A549 treated with DMSO at 1 μM for 4 hours (cell line): ENCODE measurements at places on chromosomes 2 and 18. TPM values are rescaled to one million over a fixed set of nuclear protein-coding genes. Genes with fewer than 3 reads are reported as not detected.

COBLL1 gene
- 3.1 to 5.1 TPM (median 4.1 TPM) in 5 replicates for total RNA-seq

KCNE4 gene
- 0.87 to 1.6 TPM (median 1.2 TPM) in 5 replicates for total RNA-seq

HOXD1 gene
- total RNA-seq = 0.12 to 0.28 TPM (median 0.26 TPM) in 5 replicates

SLC23A3 gene
- 0.57 to 1.4 TPM (median 0.70 TPM) in 5 replicates for total RNA-seq

ARHGAP15 gene
- not detected in 5 replicates for total RNA-seq

LYPD6 gene
- total RNA-seq = 0.06 to 0.12 TPM (median 0.07 TPM) in 5 replicates

TWIST2 gene
- total RNA-seq = 10.1 to 20.6 TPM (median 18.8 TPM) in 5 replicates

ITPRIPL1 gene
- not detected in 5 replicates for total RNA-seq

G6PC2 gene
- not detected in 5 replicates for total RNA-seq

VIL1 gene
- total RNA-seq = 0.16 to 0.33 TPM (median 0.18 TPM) in 5 replicates

SLC38A11 gene
- total RNA-seq = not detected in 5 replicates

TMEM17 gene
- total RNA-seq = 5.3 to 6.8 TPM (median 5.7 TPM) in 5 replicates

SLC5A7 gene
- not detected in 5 replicates for total RNA-seq

FABP1 gene
- not detected in 5 replicates for total RNA-seq

CPSF3 gene
- 49.7 to 58.1 TPM (median 57.0 TPM) in 5 replicates for total RNA-seq

COMMD1 gene
- total RNA-seq = 41.9 to 47.8 TPM (median 45.0 TPM) in 5 replicates

FARP2 gene
- 26.2 to 37.1 TPM (median 30.4 TPM) in 5 replicates for total RNA-seq

NBEAL1 gene
- total RNA-seq = 3.1 to 6.6 TPM (median 4.0 TPM) in 5 replicates

GLI2 gene
- total RNA-seq = 21.5 to 30.4 TPM (median 26.2 TPM) in 5 replicates

ANKRD30BL gene
- total RNA-seq = not detected in 5 replicates

SMAD2 gene
- total RNA-seq = 60.5 to 79.9 TPM (median 74.5 TPM) in 5 replicates

MYO7B gene
- total RNA-seq = 0.11 to 0.17 TPM (median 0.14 TPM) in 5 replicates

STK17B gene
- 4.5 to 6.6 TPM (median 5.5 TPM) in 5 replicates for total RNA-seq

RUFY4 gene
- not detected in 5 replicates for total RNA-seq

SH2D6 gene
- 0.60 to 1.2 TPM (median 0.83 TPM) in 5 replicates for total RNA-seq

FAM161A gene
- total RNA-seq = 6.2 to 8.7 TPM (median 7.7 TPM) in 5 replicates

ST6GAL2 gene
- 16.7 to 28.3 TPM (median 24.1 TPM) in 5 replicates for total RNA-seq

NMUR1 gene
- 0.04 TPM in 1 of 5 replicates, not detected in the others for total RNA-seq

MOGAT1 gene
- not detected in 5 replicates for total RNA-seq

CMPK2 gene
- 0.87 to 1.6 TPM (median 1.1 TPM) in 5 replicates for total RNA-seq

TRIP12 gene
- total RNA-seq = 81.6 to 103 TPM (median 101 TPM) in 5 replicates

FIGN gene
- 1.6 to 3.3 TPM (median 2.2 TPM) in 5 replicates for total RNA-seq

NPPC gene
- 0.35 to 0.50 TPM (median 0.37 TPM) in 3 of 5 replicates, not detected in the others for total RNA-seq

ERMN gene
- total RNA-seq = not detected in 5 replicates

TCF23 gene
- total RNA-seq = not detected in 5 replicates

ERLEC1 gene
- 53.1 to 68.1 TPM (median 60.2 TPM) in 5 replicates for total RNA-seq

PFN4 gene
- total RNA-seq = 1.1 to 1.5 TPM (median 1.2 TPM) in 5 replicates

LPIN2 gene
- 13.5 to 16.7 TPM (median 15.6 TPM) in 5 replicates for total RNA-seq

GAL3ST2 gene
- 0.23 to 0.40 TPM (median 0.34 TPM) in 4 of 5 replicates, not detected in the other for total RNA-seq

POMC gene
- total RNA-seq = not detected in 5 replicates

CYP27C1 gene
- total RNA-seq = 4.0 to 5.7 TPM (median 5.3 TPM) in 5 replicates

OSBPL6 gene
- total RNA-seq = 7.3 to 9.1 TPM (median 8.4 TPM) in 5 replicates

HMSD gene
- total RNA-seq = 0.23 to 1.9 TPM (median 0.35 TPM) in 4 of 5 replicates, not detected in the other

TNFRSF11A gene
- total RNA-seq = 6.3 to 11.9 TPM (median 9.5 TPM) in 5 replicates

DSG1 gene
- total RNA-seq = not detected in 5 replicates

SULT1C4 gene
- total RNA-seq = not detected in 5 replicates

SNED1 gene
- 0.38 to 0.65 TPM (median 0.48 TPM) in 5 replicates for total RNA-seq

MYO1B gene
- 70.5 to 85.6 TPM (median 82.7 TPM) in 5 replicates for total RNA-seq

FOSL2 gene
- total RNA-seq = 42.2 to 52.1 TPM (median 48.9 TPM) in 5 replicates

PARD3B gene
- total RNA-seq = 0.61 to 1.5 TPM (median 0.83 TPM) in 5 replicates

UNC80 gene
- total RNA-seq = not detected in 5 replicates

ALPG gene
- 0.07 to 0.15 TPM (median 0.13 TPM) in 4 of 5 replicates, not detected in the other for total RNA-seq

KCNJ3 gene
- total RNA-seq = not detected in 5 replicates
